ENCODE measurements at places on chromosomes 6 and 20. TPM values are rescaled to one million over a fixed set of nuclear protein-coding genes. Genes with fewer than 3 reads are reported as not detected.

FOXF2 gene
- 2.7 TPM for polyA plus RNA-seq

HTR1E gene
- polyA plus RNA-seq = not detected

SLC22A2 gene
- polyA plus RNA-seq = not detected

YWHAB gene
- 445 TPM for polyA plus RNA-seq

KIF16B gene
- 2.6 TPM for polyA plus RNA-seq

Data from GM23248 (cell line).